ENCODE measurements at places on chromosomes 2 and 18. TPM values are rescaled to one million over a fixed set of nuclear protein-coding genes. Genes with fewer than 3 reads are reported as not detected.

- no peak for DNase-seq
These were observed 90.3 kb upstream of the MAP3K20 start for GRCh38 chr2:172985139-172985892.

- DNase-seq, result no peak
These were observed 210.4 kb upstream of the SP5 start for GRCh38 chr2:170504810-170505145.

Gene EML6
- 5.1 TPM for total RNA-seq

Gene PAIP2B
- total RNA-seq, result 10.4 TPM

GRCh38 chr2:178508646-178509045 is 28.4 kb downstream of the PLEKHA3 start:
- DNase-seq, result no peak
